Stimulated activated CD4-positive, alpha-beta T cell treated with anti-CD3 and anti-CD28 coated beads, TNF-alpha, amount 100 ng/mL, for 1 hour (primary cell): ENCODE measurements at places on chromosomes 5 and 9.

DNA sequence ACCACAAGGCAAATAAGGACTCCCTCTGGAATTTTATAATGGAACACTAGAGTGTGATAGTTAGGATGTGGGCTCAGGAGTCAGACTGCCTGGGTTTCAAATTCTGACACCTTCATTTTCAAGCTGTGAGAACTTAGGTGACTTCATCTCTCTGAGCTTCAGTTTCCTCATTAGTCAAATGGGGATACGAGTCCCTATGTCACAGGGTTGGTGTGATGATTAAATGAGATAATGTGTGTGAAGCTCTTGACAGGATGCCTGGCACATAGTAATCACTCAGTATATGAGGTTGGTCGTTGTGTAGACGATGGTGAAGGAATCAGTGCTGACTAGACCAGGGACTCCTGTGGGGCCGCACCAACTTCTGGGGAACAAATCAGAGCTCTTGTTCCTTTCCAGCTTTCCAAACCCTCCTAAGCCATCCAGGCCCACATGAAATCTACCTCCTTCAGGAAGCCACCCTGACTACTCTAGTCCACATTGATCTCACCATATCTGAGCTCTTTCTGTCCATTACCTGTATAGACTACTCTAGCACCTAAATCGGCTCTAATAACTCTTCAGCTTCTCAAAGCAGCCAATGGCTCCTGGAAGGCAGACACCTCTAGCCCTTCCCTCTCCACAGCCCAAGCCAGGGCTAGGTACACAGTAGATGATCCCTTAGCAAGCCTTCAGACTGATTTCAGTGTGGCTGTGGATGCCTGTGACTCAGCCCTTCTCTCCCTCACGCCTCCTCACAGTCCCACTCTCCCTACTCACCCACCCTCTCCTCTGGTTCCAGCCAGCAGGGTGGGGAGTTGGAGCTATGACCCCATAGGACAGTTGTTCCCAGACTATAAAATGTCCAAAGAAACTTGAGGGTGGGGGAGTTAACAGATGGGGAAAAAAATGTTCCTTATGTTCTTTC lies 2.5 kb upstream of the TCF7 start:
- no peak for DNase-seq

- DNase-seq, result no peak
Measured at GRCh38 chr5:178196281-178196812, 8.0 kb upstream of the HNRNPAB start.

- no peak for DNase-seq
Measured at GRCh38 chr9:28779243-28779642, 1206.0 kb upstream of the C9orf72 start.

DNA sequence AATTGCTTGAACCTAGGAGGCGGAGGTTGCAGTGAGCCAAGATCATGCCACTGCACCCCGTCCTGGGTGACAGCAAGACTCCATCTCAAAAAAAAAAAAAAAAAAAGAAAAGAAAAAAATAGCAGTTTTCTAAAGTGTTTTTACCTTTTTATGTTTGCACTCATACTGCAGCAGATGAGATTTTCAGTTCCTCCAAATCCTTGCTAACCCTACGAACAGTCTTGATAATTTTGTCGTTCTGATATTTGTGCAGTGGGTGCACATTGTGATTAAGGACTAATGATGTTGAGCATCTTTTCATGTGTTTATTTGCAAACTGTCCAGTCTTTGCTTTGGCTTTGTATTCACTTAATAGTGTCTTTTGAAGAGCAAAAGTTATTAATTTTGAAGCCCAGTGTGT lies 42.9 kb downstream of the ZCCHC7 start:
- DNase-seq, result no peak

- DNase-seq, result no peak
Measured at GRCh38 chr5:170761048-170761707, 22.3 kb upstream of the GABRP start.
